Renal cortex interstitium (tissue), 15 donors: ENCODE measurements at places on chromosomes 7 and 10.
A peak's percentile ranks its signal among the peaks of the same experiment; 100 is the strongest.

DNA sequence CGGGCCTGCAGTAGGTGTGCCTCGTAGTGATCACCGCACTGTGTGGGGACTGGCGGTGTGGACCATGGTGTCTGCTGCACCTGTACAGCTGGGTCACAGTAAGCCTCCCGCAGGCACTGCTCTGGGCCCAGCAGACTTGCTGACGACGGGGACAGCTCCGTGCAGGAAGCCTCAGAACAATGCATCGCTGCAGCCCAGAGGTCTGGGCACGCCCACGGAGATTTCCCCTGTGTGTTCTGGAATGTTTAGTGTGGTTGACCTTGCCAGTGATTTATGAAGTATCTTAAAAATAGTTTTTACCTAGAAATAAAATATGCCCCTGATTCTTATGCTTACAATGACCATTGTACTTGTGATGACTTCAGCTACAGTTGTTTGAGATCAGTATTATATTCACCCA lies 59.1 kb upstream of the ZNF32 start:
- DNase-seq = no peak

DNA sequence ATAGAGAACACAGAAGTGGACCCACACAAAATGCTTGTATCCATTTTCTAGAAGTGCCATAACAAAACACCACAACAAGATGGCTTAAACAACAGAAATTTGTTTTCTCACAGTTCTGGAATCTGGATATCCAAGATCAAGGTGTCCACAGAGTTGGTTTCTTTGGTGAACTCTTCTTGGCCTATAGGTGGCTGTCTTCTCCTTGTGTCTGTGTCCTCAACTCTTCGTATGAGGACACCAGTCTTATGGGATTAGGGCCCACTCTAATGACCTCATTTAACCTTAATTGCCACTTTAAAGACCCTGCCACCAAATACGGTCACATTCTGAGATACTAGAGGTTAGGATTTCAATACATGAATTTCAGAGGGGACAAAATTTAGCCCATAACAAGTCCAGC lies 30.8 kb upstream of the C10orf71 start:
- no peak for DNase-seq

GRCh38 chr7:128807191-128807590 lies 15.4 kb downstream of the CCDC136 start:
- DNase-seq = no peak

- DNase-seq = no peak
Observed at GRCh38 chr7:81183326-81183725, 264.5 kb upstream of the SEMA3C start.

GRCh38 chr10:58967551-58968388 lies 208.7 kb upstream of the PHYHIPL start:
- no peak for DNase-seq

DNA sequence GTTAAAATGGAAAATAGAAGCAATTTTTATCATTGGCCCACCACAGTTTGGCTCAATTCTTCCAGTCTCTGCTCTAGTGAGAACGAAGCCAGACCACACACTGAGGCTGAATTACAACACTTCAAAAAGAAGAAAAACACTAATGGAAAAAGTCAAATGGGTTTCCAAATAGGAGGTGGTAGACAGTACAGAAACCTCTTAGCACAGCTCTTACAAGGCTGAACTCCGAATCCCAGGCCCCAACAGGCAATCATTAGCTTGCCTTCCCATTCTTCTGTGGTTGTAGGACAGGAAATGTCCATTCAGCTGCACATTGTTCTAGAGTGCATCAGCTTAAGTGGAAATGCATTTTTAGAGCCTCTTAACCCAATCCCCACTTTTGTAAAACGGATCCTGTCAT lies 115.1 kb upstream of the MEOX2 start:
- no peak for DNase-seq

- DNase-seq = peak; percentile 78
Observed at GRCh38 chr10:79399223-79399831, 46.1 kb downstream of the ZCCHC24 start.

- no peak for DNase-seq
Observed at GRCh38 chr7:30430777-30431176, 47.8 kb downstream of the NOD1 start.

GRCh38 chr7:33079096-33079495 lies 16.5 kb upstream of the NT5C3A start:
- no peak for DNase-seq

GRCh38 chr7:8462309-8462708 lies 28.9 kb downstream of the NXPH1 start:
- no peak for DNase-seq

GRCh38 chr7:117564080-117564479 lies 84.3 kb downstream of the CFTR start:
- DNase-seq = no peak

- DNase-seq = no peak
Observed at GRCh38 chr7:29291723-29292618, 97.4 kb downstream of the CHN2 start.

- DNase-seq = no peak
Observed at GRCh38 chr7:21251151-21251800, 176.6 kb upstream of the SP4 start.

DNA sequence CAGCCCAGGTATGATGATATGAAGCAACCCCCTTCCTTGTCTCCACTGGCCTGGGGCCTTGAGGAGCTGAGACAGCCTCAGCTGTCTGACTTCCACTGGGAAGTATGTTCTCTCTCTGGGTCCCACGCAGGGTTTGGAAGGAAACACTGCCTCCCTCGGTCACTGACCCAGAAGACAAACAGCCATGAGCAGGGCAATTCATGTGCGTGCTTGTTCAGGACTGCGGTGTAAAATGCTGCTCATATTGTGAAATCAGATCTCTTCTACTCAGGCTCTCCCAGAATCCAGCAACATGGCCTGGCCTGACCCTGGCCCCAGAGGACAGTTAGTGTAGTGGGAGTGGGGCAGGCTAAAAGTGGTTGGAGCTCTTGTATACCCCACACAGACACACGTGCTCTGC lies 2.8 kb downstream of the CLCN1 start:
- no peak for DNase-seq

DNA sequence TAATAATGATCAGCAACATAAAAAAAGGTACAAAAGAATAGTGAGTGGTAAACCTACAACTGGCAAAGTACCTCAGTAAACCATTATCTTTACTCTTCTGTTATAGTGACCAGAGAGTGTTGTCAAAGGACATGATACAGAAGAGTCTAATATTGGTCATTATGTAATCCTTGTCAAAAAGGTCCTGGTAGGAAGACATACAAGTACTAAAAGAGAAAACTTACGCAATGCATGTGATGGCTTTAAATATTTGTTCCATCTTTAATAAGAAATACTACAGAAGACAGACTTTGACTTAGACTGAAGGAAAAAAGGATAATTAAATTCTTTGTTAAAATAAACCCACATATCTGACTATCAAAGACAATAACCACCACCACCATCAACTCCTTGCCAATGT lies 6.5 kb downstream of the DOCK4 start:
- DNase-seq = no peak

GRCh38 chr7:138064856-138065357 lies 11.4 kb upstream of the AKR1D1 start:
- DNase-seq = no peak

GRCh38 chr7:23963461-23964165 lies 253.6 kb downstream of the STK31 start:
- no peak for DNase-seq

DNA sequence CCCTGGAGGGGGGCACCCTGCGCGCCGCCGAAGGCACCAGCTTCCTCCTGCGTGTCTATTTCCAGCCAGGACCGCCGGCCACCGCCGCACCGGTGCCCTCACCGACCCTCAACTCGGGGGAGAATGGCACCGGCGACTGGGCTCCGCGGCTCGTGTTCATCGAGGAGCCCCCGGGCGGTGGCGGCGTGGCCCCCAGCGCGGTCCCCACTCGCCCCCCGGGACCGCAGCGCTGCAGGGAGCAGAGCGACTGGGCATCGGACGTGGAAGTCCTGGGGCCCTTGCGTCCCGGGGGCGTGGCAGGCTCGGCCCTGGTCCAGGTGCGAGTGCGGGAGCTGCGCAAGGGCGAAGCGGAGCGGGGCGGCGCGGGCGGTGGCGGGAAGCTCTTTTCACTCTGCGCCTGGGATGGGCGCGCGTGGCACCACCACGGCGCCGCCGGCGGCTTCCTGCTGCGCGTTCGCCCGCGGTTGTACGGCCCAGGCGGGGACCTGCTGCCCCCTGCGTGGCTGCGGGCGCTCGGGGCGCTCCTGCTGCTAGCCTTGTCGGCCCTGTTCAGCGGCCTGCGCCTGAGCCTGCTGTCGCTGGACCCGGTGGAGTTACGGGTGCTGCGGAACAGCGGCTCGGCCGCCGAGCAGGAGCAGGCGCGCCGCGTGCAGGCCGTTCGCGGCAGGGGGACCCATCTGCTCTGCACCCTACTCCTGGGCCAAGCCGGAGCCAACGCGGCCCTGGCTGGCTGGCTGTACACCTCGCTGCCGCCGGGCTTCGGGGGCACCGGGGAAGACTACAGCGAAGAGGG lies 594 bp downstream of the CNNM1 start:
- no peak for DNase-seq

GRCh38 chr7:48904975-48905374 lies 19.4 kb upstream of the CDC14C start:
- DNase-seq = no peak

- DNase-seq = no peak
Observed at GRCh38 chr10:24904824-24905223, 47.6 kb downstream of the PRTFDC1 start.

- no peak for DNase-seq
Observed at GRCh38 chr10:132064082-132064755, 1.5 kb upstream of the JAKMIP3 start.

DNA sequence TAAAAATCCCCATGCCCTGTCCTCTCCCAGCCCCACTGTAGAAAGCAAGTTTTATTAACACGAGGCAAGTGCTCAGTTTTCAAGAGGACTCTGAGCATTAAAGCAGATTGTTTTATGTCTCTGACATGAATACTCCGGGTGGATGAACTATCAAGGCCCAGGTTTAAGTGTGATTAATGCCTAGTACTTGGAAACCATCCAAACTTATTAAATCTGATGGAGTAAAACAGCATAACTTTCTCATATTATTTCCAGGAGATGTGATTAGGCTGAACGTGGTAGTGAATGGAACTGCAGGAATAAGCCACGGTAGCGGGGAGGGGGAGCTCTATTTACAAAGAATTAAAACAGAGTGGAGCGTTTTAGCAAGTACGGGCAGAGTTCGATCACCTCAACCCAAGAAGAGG lies 144.2 kb upstream of the RNF32 start:
- no peak for DNase-seq

DNA sequence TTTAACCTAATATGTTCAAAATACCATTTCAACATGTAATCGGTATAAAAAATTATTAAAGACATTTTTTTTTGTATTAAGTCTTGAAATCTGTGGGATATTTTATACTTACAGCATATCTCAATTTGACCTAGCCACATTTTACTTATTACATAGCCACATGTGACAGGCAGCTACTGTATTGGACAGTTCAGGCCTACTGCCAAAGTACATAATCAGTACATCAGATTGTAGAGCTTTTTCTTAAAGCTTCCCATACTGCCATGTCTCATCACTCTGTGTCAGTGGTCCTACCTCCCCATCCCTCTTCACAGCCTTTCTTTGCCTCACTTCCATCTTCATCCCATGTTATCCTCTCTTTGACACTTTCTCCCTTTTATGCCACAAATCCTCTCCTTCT lies 43.0 kb downstream of the LOXL4 start:
- DNase-seq = no peak

DNA sequence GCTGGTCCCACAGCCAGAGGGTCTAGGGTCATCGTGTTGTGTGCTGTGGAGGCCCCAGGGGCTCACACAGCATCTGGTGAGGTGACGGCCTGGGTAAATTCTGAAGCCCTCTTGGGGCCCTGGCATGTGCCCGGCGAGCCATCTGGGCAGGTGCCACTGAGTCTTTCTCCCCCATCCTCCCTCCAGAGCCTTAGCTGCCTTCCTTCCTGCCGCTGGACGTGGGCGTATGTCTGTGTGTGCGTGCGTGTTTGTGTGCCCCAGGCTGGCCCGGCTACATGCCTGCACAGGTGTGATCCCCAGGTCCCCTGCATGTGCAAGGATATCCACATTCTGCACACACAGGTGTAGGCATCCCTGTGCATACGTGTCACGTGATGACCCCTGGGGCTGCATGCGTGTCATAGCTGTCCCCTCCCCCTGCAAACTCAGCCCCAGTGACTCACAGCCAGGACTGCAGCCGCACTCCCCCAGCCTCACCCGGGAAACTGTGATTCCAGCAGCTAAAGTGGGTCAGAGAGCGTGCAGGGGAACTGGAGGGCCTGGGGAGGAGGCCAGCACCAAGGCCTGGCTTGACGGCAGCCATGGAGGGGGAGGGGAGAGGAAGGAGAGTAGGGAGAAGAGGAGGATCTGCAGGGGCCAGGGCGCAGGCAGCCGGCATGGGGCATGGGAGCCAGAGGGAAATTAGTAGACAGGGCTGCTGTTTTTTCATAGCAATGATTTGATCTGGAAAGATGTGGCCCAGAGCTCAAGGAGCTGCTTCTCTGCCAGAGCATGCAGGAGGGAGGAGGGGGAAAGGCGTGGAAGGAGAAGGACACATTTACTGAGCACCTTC lies 46.4 kb downstream of the ELFN1 start:
- DNase-seq = no peak

DNA sequence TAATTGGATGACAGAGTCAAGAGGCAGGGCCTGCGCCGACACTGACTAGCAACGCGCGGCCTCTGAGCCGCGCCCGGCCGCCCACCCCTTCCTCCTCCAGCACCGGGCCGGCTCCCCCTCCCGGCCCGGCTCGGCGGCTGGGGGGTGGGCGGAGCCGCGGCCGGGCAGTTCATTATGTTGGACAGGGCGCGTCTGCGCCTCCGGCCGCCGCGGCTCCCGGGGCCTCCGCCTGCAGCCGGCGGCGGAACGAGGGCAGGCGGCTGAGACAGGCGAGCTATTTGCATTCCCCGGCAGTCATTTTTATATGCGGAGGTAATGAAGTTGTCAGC lies 106.7 kb downstream of the SNX10 start:
- DNase-seq = peak; percentile 81

GRCh38 chr10:112490545-112490944 lies 43.5 kb downstream of the VTI1A start:
- no peak for DNase-seq
